GM10248 (cell line): ENCODE measurements at places on chromosomes 2 and 18.

- DNase-seq, result no peak
Measured at GRCh38 chr2:241184901-241185300, 3.6 kb upstream of the ANO7 start.

DNA sequence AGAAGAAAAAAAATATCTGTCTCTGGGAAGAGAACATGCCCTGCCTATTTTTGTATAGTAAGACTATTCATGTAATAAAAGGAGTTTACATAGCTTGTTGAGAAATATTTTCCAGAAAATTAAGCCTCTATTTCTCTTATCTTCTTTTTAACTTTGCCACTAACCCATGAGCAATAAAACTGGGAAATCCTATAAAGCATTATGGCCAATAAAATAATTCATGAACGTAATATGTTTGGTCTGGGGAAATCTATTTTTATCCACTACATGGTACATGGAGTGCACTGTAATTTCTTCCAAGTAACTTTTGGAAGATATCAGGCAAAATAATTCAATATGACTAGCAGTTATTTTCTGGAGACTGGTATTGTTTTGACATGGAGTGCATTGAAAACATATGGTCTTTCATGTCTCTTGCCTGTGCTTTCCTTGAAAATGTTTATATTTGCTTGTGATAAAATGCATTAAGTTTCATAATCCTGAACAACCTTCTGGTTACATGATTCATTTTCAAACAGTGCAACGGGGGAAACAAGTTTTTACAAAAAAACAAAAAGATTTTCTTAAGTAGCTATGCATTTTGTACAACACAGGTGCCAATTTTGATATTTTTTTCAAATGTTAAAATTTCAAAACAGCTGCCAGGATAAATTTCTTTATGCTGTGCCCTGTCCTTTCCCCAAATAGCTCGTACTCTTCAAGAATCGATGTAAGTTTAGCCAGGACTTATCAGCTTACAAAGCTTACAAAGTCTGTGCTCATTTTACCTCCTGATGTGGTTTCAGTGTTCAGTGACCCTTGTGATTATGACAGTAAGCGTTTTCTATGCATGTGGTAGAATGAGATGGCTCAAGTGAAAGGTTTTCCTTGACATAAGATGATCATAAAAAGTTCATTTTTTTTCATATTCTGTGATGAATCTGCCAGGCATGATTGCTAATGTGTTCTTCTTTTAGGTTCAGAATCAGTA lies 194.5 kb downstream of the UBE2E3 start:
- no peak for DNase-seq

DNA sequence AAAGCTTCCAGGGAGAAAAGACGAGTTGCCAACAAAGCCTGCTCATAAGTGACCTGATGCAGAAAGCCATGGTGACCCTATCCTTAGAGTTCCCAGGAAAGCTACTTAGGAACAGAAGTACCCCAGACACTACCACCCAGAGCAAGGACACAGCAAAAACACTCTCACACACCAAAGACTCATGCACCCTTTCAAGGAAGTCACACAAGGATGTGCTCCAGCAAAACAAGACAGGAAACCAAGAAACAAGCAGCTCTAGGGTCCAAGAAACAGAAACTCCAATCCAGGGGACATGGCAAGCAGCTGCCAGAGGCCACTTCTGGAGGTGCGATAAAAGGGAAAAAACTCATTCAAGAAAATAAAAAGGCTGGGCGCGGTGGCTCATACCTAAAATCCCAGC lies 5.7 kb downstream of the KIF1A start:
- no peak for DNase-seq

DNA sequence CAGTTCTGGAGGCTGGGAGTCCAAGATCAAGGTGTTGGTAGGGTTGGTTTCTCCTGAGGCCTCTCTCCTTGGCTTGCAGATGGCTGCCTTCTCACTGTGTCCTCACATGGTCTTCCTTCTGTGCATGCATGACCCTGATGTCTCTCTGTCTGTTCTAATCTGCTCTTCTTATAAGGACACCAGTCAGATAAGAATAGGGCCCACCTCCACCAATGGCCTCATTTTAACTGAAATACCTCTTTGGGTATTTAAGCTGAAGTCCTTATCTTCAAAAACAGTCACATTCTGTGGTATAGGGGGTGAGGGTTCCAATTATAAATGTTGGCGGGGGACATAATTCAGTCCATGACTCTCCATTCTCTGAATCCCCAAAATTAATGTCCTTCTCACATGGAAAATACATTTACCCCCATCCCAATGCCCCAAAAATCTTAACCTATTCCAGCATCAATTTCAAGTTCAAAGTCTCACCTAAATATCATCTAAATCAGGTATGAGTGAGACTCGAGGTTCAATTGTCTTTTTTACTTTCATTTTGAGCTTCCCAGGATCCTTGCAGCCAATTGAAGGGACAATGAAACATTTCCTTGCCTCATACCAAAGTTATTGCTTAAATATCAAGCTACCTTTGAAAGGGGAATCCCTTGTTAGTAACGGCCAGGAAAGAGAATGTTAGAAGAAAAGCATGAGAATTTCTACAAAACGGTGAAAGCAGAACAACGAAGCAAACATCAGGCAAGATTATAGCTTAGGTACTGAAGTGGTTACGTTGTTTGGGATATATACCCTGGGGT lies 20.6 kb upstream of the CNOT11 start:
- DNase-seq, result no peak

- no peak for DNase-seq
Measured at GRCh38 chr2:123770996-123771720, 253.9 kb upstream of the CNTNAP5 start.

DNA sequence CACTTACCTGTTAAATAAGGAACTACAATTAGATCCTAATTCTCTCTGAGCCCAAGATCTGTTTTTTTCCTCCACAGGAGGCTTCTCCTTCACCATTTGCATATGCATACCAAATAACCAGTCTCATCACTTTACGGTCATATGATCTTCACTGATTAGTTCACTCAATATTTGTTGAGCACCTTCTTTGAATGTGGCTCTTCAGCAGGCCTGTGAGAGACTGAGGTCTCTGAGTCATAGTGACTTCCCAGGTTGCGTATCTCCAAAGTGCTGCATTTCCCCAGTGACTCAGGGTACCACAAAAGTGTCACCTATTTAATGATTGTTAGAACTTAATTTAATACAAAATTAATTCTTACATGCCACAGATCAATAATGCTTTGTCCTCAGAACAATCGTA lies 108.8 kb upstream of the TRIB2 start:
- DNase-seq, result no peak

DNA sequence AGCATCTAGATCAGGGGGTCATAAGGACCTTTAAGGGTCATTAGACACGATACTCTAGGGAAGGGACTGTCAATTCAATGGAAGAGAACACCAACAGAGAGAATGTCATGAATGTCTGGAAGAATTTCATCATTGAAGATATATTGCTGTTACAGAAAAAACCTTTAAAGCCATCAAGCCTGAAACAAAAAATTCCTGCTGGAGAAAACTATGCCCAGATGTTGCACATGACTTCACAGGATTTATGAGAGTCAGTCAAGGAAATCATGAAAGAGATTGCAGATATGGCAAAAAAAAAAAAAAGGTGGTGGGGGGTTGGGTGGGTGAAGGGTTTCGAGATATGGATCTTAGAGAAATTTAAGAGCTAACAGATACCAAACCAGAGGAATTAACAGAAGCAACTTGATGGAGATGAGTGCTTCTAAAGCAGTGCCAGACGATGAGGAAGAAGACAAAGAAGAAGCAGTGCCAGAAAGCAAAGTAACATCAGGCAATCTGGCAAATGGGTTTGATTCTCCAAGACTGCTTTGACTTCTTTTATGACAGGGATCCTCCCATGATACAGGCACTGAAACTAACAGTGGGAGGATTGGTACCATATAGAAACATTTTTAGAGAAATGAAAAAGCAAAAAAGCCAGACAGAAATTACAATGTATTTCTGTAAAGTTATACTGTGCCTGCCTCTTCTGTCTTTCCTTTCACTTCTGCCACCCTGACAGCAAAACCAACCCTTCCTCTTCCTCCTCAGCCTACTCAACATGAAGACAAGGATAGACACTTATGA lies 28.5 kb downstream of the MAP4K3 start:
- DNase-seq, result peak; percentile 24

GRCh38 chr2:128787616-128788015 lies 468.9 kb upstream of the HS6ST1 start:
- no peak for DNase-seq

- no peak for DNase-seq
Measured at GRCh38 chr18:78410094-78410786, 569.4 kb upstream of the SALL3 start.

DNA sequence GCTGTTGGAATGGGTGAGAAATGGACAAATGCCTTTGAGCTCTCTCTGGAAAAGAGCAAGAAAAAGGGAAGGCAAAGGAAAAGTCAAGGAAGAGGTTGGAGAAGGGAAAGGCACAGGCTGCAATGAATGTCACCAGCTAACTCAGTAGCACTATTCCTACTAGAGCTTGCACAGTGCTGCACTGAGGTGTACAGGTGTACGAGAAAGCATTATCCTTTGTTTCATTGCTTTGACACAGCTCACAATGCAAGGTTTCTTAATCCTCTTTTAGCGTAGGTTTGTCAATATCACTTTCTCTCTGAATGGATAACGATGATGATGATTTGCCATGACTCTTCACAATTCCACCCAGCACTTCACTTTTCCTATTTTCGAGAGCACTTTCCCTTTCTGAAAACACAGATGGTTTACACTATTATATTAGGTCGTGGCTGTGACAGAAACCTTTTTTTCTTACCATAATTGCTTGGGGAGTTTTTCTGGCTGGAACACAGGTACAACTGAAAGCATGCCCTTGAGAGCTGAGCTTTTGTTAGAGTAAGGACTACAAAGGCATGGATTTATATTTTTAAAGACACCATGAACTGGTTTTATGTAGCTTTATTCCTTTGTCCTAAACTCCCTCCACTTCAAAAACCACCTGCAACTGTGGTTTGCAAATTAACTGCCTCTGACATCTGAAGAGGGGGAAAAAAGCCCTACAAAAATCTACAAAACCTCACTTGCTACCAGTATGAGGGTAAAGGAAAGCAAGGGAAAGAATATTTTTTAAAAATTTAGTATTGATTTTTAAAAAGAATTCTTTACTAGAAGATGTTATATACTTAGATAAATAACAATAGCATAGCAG lies 265.5 kb downstream of the TGIF1 start:
- no peak for DNase-seq

DNA sequence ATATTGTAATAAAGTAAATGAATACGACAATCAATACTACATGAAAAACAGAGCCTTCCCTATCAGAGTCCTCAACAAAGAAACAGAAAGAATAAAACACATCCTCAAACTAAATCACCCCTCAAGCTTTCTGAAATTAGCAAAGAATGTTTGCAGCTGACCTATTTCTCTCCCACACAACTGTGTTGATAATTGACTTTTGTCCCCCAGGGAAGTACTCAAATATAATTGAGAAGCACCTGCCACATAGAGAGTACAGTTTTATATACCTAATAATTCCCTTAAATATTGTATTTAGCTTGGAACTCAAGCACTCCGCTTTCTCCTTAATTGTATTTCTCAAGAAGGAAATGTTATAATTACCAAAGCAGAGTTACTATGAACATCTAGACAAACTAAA lies 12.6 kb downstream of the CACNB4 start:
- no peak for DNase-seq

DNA sequence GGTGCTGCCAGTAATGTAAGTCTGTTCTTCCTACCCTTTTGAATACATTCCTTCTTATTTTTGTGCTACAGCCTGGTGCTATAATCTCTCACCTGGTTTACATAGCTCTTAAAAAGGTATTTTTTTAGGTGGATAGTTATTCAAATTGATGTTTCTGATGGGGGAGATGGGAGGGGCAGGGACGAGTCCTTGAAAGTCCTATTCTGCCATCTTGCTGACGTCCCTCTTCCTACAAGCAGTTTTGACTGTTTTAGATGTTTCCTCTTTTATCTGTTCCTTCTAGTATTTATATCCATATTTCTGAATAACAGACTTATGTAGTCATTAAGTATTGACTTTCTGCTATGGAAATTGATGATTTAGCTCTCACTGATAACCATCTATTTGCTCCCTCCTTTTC lies 256.4 kb downstream of the KIAA1328 start:
- DNase-seq, result no peak

DNA sequence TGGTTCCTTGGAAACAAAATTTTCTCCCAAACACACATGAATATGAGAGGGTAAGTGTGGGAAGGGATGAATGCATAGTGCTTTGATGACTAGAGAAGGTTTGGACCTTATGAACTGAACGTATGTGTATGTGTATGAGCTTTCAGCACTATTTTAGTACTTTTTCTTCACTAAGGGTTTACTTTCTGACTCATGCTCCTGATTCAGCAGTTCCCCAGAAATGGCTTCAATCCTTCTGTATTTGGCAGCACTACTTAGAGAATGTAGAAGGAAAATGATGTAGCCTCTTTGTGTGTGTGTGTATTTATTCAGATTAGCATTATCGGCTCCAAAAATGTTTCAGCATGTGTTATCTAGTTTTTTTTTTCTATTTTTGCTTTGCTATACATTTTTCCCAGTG lies 22.2 kb downstream of the KCNJ3 start:
- DNase-seq, result no peak

DNA sequence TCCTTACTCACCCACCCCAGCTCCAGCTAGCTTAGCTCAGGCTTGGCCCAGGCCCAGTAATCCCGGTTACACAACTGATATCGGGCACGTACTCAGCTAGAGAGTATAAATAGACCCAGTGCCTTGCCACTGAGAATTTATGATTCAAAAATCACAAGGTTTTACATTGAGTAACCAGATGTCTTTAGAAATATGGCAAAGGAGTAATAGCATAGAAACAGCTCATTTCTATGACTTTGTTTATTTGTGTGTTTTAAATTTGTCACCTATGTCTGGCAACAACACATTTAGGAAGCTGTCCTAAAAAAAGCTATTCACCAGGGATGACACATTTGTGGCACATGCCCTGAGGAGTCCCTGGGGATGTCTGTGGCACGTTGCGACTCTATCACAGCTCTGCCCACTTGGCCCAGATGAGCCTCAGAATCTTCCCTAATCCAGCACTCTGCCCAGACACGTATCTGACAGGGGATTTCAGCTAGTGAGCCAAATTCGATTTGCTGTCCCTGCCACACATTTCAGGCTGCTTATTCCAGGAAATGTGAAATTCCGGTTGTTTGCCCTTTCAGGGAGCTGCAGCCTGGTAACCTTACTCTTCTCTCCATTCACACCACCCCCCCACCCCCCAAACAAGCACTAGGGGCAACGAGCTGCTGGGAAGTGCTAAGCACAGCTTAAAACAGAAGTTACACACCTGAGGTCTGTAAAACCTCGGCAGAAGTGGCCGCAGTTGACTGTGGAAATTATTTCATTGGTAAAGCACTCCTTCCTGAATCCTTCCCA lies 85.4 kb upstream of the ZCCHC2 start:
- no peak for DNase-seq

GRCh38 chr2:217440000-217440399 lies 562.8 kb downstream of the TNS1 start:
- DNase-seq, result peak; percentile 36

GRCh38 chr2:67892339-67892846 lies 170.4 kb downstream of the C1D start:
- DNase-seq, result no peak
